ENCODE measurements at places on chromosomes 1 and 21.
A peak's percentile ranks its signal among the peaks of the same experiment; 100 is the strongest.

DNA sequence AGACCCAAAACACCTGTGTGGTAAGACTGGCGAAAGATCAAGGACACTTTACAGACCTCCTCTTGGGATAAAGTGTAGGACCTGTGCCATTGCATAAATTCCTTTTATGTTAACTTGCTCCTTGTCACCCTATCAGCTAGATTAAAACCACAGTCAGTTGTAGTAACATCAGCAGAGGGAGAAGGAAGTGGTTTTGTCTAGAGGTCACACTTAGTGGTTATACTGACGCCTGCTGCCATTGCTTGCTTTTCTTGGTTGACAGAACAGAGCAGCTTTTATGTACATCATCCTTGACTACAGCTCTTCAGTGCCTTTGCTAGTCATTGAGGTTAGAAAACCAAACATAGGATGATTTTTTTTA is 101.4 kb downstream of the PBX1 start:
- DNase-seq = no peak

GRCh38 chr21:42591170-42591869 is 62.1 kb upstream of the PDE9A start:
- no peak for DNase-seq

DNA sequence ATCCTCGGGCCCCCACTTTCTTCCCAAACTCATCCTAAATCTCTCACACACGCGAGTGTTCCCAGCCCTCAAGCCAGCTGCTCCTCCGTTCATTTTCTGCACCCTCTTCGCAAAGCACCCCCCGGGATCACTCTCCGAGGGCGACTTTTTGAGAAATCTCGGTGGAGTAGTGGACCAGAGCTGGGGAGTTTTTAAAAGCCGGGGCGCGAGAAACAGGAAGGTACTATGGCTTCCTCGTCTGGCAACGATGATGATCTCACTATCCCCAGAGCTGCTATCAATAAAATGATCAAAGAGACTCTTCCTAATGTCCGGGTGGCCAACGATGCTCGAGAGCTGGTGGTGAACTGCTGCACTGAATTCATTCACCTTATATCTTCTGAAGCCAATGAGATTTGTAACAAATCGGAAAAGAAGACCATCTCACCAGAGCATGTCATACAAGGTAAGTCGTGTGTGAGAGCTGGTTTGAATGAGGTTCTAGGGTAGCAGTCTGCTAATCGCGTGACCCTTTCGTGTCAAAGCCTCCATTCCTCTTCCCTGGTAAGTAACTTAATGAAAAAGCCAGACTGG is 800 bp downstream of the DR1 start:
- DNase-seq = no peak

DNA sequence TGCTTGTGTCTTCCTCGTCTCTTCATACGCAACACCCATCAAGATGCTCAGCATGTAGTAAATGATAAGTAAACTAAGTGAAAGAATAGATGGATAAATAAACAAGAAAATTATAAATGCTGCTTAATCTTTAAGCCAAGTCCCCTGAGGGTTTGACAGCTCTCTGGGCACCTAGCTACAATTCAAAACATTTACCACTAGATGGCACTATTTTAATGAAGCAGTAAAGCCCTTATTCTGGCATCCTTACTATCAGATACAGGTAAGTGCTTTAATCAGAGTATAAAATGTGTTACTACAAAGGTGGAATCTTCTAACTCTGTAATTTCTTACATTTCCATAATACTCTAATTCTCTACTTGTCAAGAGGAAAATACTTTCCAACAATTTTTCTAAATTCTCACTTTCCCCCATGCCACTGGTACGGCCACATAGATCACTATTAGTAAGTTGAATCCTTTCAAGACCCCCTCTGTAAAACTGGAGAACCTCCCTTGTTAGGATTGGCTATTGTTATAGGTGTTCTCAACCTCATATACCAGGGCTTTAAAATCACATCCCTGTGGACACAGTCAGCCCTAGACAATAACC is 137.8 kb downstream of the BARHL2 start:
- no peak for DNase-seq

GRCh38 chr21:31586118-31586517 is 73.4 kb upstream of the SOD1 start:
- DNase-seq = no peak

- no peak for DNase-seq
Observed at GRCh38 chr1:24463776-24464735, 38.6 kb upstream of the RCAN3 start.

- DNase-seq = no peak
Observed at GRCh38 chr21:39121600-39122355, 61.5 kb downstream of the PSMG1 start.

- peak; percentile 82 for DNase-seq
Observed at GRCh38 chr1:153352523-153352922, 3.9 kb upstream of the PGLYRP4 start.

DNA sequence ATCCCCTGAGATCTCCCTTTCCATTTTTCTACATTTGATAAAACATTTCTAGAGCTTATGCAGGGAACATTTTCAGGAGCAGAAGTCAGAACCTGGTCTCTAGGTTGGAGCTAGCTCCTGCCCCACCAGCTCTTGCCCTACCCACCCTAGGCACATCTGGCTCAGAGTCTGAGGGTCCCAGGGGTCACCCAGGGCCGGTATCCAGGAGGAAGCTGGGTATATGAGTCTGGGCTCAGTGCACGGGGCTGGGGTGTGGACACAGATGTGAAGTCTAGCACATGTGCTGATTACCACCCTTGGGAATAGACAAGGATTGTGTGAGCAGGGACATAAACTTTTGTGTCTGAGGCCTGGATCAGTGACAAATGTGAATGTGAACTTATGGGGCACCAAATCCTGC is 95.4 kb downstream of the MATN1 start:
- peak; percentile 9 for DNase-seq

GRCh38 chr1:1092894-1093609 is 18.9 kb upstream of the RNF223 start:
- no peak for DNase-seq

GRCh38 chr1:25035523-25036116 is 105.5 kb upstream of the RUNX3 start:
- no peak for DNase-seq

GRCh38 chr1:185535621-185536020 is 198.6 kb upstream of the HMCN1 start:
- no peak for DNase-seq

GRCh38 chr1:204494281-204495077 is at the start of gene PIK3C2B:
TSS of gene PIK3C2B (minus strand) at chr1:204494805. CDS start at chr1:204469802, 25,003 bp downstream.
- peak; percentile 88 for DNase-seq

DNA sequence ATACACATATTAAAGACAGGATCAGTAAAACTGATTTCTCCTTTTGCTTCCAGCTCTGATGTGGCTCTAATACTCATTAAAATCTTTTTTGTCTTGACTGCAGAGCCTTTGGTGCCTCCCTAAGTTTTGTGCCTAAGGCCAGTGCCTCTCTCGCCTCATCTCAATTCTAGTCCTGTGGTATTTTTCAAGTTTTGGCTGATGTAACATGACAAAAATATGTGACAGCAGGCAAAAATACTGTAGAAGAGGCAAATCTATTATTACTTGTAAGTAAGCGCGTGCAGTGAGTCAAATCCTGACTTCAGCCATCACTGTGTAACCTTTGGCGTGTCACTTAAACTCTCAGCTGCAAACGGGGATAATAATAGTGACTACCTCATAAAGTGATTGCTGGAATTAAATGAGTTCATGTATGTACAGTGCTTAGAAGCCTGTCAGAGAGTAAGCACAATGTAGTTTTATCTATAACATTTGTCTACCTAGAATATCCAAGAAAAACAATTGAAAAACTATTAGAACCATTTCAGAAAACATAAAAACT is 74.0 kb downstream of the MAB21L3 start:
- DNase-seq = no peak

- DNase-seq = no peak
Observed at GRCh38 chr1:38586993-38587646, 272.5 kb downstream of the RRAGC start.

- no peak for DNase-seq
Observed at GRCh38 chr1:16717336-16718098, 22.8 kb upstream of the RNU1-4 start.

GRCh38 chr1:92730476-92730875 is 54.4 kb downstream of the EVI5 start:
- DNase-seq = no peak

DNA sequence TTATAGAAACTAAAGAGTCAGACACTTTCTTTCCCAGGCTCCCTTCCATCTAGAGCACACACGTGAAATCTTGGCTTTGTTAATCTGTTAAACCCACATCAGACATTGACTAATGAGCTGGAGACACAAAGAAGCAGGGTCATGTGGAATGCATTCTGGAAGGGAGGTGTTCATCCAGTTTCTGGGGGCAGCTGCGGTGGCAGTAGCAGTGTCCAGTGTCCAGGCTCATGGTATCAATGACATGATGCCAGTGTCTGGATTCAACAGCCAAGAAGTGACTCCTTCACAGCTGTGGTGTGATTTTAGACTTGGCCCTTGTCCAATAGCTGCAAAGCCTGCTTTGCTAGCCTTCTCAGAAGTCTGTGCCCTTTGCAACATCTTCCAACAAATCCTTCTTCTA is 95.2 kb downstream of the NTPCR start:
- DNase-seq = no peak

DNA sequence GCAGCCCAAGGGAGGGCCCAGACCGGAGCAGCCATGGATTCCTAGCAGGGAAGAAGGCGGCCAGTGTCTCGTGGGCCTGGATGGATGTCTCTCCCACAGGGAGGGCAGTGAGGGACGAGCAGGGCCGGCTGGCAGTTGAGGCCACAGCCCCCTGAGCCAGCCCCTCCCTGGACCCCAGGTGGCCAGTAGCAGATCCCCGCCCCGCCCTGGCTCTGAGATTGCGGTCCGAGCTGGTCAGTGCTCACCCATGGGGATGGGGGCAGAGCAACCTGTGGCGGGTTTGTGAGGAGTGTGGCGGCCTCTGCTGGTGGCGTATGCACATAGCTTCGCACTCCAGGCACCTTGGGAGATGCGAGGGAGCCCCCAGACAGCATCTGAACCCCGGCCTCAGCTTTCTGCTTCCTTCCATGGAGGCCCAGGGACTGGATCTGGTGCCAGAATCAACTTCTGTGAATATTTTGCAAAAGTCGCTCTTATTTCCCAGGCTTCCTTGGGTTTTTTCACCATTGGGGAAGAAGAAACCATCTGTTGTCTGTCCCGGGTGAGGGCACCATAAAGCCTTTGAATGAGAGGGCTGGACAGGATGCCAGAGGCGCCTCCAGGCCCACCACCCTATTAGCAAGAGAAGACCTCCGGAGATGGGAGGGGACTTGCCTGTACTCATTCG is 8.4 kb upstream of the KCNN3 start:
- peak; percentile 88 for DNase-seq

- peak; percentile 80 for DNase-seq
Observed at GRCh38 chr1:165910764-165911421, 83.5 kb downstream of the UCK2 start.

DNA sequence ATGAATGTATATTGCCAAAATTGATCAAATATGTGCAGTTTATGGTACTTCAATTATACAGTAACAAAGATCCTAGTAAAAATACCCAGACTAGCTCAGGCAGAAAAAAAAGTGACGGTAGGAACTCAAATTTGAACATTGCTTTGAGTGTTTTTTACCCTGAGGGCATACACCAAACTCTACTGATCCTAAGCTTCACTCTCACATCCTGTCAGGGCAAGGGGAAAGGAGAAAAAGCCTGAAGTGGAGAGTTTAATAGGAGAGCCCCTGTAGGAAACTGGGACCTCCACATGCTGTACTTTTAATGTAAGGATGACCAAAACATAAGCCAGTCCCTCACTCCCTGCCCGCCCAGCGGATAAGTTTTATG is 59.8 kb upstream of the GNG12 start:
- no peak for DNase-seq

DNA sequence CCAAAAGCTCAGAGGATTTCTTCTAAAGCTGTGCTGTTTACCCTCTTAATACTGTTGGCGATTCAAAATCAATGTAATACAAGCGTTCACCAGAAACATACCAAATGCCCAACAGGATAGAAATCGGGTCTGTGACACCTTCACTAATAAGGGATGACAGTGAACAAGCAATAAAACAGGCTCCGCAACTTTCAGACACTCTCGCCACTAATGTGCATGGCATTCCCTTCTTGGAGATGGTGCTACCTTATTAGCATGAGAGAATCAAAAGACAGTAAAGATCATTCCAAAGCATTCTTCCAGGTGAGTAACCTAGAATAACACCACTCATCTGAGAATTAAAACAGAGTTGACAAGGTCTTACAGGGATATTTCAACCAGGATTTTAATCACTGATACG is 367.1 kb downstream of the TTLL7 start:
- DNase-seq = no peak

- no peak for DNase-seq
Observed at GRCh38 chr1:1024149-1024770, 4.3 kb downstream of the AGRN start.

DNA sequence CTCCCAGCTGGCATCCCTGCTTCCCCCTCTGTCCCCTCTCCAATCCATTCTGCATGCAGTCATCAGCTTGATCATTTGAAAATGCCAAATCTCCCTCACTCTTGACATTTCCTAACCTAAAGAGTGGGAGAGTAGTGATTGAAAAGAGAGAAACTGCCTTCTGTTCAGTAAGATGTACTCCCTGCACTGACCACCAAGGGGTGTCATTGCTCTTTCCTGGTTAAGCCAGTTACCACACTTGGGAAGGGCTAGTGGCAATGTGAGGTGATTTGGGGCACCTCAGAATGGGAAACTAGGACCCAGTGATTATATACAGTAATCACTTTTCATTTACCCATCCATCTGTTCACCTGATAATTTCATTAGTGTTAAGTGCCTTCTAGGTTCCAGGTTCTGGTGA is 6.9 kb upstream of the TMEM269 start:
- no peak for DNase-seq

- no peak for DNase-seq
Observed at GRCh38 chr21:14553422-14553821, 7.3 kb upstream of the SAMSN1 start.

GRCh38 chr1:157849229-157849875 is 7.7 kb upstream of the CD5L start:
- DNase-seq = no peak

DNA sequence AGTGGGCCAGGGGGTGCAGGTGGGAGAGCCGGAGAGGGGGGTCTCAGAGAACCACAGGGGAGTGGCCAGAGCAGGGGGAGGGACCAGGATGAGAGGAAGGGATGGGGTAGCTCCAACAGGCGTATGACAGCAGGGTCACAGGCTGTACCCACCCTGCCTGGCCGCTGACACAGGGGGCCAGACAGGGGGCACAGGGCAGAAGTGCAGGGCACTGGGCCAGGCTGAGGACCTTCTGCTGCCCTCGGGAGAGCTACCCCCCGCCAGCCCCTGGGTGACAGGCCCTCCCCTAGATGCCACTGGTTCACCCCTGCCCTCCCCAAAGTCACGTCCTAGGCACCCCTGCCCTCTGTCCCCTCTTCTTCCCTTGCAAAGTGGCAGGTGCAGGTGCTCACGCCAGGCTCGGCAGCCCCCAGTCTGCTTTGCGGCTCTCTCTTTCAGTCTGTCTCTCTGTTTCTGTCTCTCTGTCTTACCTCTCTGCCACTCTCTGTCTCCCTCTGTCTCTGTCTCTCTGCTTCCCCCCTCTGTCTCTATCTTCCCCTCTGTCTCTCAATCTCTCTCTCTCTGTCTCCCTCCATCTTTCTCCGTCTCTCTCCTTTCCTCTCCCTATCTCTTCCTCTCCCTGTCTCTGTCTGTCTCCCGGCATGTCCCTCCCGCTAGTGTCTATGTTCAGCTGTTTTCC is 48.5 kb downstream of the WNT9A start:
- DNase-seq = peak; percentile 47
